NCI-H1105 (cell line): ENCODE measurements at places on chromosomes 12 and 14.

DNA sequence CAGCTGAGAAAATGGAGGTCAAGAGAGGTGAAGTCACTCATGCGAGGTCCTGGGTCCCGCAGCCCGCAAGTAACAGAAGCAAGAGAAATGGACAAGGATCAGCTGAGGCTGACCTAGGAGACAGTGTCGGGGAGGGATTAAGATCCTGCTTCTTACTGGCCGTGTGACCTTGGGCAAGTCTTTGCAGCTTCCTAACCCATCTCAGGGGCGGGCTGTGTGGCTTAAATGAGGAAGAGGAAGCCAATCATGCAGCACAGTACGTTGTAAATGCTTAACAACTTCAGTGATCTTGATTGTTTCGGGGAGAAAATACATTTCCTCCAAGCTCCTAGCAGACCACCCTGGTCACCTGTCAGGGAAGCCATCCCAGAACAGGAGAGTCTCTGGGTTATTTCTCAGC lies 7.1 kb upstream of the PGF start:
- DNase-seq, result no peak

- DNase-seq, result peak; percentile 10
Observed at GRCh38 chr12:74747305-74747704, 209.7 kb downstream of the ATXN7L3B start.

DNA sequence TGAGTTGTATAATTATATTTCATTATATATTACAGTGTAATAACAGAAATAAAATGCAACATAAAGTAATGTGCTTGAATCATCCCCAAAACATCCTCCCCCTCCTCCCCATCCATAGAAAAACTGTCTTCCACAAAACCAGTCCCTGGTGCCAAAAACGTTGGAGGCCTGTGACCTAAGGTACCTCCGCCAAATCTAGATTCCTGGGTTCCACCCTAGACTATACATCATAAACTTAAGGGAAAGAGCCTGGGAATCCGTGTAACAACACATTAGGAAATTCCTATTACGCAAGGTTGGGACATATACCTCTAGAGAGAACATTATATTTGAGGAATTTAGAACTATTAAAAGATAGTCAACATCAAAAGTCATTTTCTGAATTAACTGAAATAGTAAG lies 38.0 kb downstream of the SPPL3 start:
- no peak for DNase-seq

- DNase-seq, result no peak
Observed at GRCh38 chr12:47824198-47824597, 4.5 kb upstream of the HDAC7 start.

- DNase-seq, result no peak
Observed at GRCh38 chr14:98433436-98433835, 838.6 kb downstream of the BCL11B start.

- DNase-seq, result peak; percentile 64
Observed at GRCh38 chr12:122097927-122098756, 19.6 kb downstream of the MLXIP start.
